ENCODE measurements at places on chromosomes 3 and 15.

DNA sequence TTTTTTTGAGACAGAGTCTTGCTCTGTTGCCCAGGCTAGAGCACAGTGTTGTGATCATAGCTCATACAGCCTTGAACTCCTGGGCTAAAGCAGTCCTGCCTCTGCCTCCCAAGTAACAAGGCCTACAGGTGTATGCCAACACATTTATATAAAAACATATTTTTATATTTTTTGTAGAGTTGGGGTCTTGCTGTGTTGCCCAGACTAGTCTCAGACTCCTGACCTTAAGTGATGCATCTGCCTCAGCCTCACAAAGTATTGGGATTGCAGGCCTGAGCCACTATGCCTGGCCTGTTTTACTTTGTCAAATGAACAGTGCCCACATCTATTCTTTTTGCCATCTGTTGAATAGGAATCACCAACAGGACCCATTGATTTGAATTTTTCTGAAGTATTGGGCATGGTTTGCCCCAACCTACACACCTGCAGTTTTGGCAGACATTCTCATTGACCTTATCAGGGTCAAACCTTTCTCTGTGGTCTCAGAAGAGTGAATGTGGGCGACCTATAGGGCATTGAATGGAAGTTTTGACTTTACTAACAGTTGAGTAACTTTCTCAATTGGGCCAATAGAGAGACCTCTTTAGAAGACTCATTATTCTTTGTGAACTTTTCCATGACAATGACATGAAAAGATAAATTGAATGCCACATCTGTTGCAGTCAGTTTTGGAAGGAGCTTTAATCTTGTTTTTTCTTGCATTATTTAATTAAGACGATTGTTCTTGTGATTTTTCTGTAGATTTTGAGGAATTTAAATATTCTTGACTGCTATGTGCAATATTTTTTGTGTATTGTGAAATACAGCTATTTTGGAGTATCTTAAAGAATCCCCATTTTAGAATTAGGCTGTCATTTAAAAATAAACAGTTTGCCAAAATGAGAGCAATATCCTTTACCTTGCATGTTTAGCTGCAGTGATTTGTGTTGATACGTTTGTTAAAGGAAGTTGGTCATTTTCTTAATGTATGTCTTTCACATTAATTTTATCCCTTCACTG lies 2.7 kb downstream of the IREB2 start:
- DNase-seq: no peak

DNA sequence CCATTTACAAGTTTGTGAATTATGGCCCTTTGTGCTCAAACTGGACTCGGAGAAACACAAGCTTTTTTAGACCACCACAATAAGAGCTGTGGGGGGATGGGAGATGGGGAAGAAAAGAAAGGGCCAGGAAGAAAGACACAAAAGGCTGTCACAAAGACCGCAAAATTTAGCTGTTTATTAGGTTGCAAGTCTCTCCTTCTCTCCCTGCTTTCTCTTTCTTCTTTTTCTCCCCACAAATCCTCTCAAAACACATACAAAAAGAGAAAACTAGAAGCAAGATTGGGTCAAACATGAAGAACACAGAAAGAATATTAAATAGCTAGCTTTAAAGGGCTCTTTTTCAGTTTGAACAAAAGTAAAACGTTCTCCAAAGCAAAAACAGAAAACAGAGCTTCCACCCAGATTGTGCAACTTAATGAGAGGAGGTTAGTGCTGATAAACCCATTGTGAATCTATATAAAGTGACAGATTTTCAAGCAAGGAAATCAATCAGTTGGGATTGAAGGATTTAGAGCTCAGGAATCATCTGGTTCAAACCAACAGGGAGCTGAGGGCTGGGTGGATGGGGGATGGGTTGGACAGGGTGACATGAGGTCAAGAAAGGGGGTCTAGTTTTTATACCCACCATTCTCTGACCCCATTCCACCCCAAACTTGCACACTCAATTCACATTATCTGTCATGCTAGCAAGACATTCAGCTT lies 87.3 kb downstream of the DHX30 start:
- no peak for DNase-seq

- DNase-seq: no peak
Observed at GRCh38 chr3:170079536-170080165, 41.9 kb downstream of the GPR160 start.

- DNase-seq: no peak
Observed at GRCh38 chr3:192413461-192413860, 313.9 kb downstream of the FGF12 start.

- DNase-seq: peak; percentile 32
Observed at GRCh38 chr3:188734395-188734794, 437.4 kb upstream of the TPRG1 start.

GRCh38 chr3:142209655-142210054 lies 15.7 kb downstream of the GK5 start:
- no peak for DNase-seq

- DNase-seq: no peak
Observed at GRCh38 chr15:84671211-84671610, 13.2 kb upstream of the NMB start.

- no peak for DNase-seq
Observed at GRCh38 chr3:6022621-6023020, 835.1 kb downstream of the EDEM1 start.

DNA sequence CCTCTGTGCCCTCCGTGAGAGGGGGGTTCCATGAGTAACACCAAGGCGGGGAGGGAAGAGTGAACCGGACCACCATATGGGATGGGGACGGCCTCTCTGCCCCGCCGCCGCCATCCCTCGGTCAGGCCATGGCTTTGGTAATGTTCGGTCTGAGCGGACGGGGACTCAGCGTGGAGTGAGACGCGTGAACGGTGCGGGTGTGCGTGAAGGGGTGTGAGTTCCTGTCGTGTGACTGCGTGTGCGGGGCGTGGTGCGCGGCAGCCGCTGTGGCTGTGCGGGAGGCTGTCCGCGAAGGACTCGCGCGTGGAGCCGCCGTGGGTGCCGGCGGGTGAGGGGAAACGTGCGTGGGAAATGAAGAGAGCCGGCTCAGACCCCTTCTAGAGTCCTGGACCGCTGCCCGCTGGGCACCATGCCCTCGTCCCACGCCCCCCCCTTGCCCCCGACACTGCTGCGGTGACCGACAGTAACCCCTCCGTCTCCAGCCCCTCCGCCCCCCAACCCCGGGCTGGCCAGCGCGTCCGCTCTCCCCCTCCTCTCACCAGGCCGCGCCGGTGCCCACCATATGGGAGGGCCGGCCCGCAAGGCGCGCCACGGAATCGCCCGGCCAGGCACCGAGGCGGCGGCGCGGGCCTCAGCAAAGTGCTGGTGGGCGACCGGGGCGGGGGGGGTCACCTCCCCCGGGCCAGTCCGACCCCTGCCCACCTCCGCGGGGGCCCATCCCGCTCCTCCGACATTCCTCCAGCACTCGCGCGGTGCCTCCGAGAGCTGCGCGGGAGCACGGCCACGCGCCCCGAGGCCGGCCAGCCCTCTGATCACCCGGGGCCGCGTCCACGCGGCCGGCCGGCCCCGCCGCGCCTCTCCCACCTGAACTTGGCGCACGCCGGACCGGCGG lies 589 bp downstream of the KLF15 start:
- no peak for DNase-seq

DNA sequence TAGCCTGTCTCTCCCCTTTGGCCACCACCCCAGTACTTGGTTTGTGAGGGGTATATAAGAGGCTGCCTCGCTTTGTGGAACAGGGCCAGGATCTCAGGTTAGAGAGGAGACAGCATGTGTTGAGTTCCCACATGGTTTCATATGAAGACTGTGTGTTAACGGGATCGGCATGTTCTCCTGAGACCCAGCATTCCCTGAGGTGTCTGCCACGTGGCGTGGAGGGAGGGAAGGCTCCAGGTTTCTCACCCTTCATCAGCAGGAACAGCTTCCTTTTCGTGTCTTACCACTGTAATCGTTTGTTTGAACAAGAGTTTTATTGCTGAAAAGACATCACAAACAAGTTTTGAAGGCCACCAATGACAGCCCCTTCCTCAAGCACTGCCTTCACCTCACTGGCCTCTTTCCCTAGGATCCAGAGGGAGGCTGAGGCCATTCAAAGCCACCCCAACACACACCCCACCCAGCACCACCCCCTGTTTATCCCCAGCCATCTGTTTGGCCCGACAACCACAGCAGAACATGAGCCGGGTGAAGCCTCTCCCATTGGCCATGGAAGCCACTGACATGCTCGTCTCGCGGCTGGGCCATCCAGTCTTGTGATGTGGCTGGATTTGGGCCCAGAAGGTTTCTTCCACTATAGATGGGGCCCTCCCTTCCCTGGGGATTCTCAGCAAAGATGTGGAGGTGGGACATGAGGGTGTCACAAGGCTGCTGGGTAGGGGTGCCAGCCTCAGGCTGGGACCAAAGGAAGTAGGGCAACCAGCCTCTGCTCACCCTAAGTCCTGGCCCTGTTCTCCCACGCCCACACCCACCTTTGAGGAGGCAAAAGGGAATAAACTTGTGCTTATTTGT lies 10.0 kb downstream of the BHLHE40 start:
- DNase-seq: no peak

DNA sequence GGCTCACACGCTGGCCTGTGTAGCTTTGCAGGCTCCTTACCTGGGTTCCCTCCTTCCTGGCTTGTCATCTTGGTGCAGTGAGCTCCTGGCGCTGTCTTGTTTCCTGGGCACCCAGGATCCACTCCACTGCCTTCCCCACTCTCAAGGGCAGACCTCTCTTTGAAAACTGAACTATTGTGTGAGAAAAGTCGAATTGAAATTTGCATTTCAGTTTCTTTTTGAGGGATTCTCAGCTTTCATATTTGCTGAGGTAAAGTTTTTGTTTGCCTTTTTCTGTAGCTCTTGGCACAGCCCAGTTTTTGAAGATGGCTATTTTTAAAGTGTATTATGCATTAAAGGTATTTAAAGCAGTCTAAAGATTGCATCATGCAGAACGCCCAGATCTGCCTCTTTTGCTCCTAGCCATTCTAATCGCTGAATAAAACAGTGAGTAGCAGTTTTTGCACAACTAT lies 70.1 kb downstream of the CCK start:
- DNase-seq: no peak

- no peak for DNase-seq
Observed at GRCh38 chr3:25692341-25692740, 27.6 kb upstream of the TOP2B start.

DNA sequence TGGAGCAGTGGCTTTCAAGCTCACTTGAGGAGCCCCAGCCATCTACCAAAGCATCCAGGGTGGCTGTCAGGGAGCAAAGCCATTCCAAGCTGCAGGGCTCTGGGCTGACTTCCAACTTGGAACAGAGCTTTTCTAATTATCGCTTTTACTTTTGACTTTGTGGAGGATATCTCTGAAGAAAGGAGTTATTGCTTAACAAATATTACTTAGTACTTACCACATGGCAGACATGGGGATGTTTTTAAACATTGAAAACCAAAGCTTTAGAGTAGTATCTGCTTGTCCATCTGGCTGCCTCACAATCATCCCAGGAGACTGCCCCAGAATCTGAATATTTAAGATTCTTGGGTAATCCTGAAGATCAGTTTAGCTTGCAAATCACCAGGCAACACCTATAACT lies 8.9 kb downstream of the TAGLN3 start:
- DNase-seq: no peak

DNA sequence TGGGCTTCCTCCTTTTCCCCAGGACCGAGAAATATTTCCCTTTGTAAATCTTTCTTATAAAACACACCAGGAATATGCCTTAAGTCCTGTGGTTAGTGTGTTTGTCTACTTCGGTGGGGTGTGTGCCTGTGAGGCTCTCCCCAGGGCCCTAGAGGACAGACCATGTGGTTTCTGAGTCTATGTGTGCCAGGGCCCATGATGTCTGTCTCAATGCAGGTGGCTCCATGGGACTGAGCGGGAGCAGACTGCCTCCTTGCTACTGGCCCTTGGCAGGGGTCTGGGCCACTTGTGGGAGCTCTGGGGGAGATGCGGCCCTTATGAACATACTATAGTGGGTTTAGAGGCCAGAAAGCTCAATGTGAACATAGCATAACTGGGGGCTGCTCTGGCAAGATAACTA lies 37.6 kb downstream of the SCN5A start:
- no peak for DNase-seq

GRCh38 chr3:107976202-107976800 lies 114.5 kb downstream of the CD47 start:
- DNase-seq: no peak

DNA sequence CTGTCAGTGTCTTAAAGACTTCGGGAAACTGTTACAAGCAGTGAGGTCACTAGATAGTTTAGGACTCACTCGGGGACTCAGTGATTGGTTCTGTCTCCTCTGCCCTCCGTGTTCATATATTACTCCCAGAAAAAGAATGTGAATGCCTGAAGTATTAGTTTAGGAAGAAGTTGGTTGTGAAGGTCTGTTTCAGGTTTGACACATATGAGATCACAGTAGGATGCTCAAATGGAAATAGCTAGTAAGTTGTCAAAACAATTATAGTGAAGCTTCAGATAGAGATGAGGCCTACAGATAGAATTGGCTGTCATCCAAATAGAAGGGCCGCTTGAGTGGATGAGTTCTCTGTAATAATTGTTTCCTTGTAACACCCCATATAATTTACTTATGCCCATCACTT lies 172.6 kb downstream of the PLCL2 start:
- no peak for DNase-seq

- DNase-seq: no peak
Observed at GRCh38 chr3:172137287-172138192, 98.2 kb downstream of the FNDC3B start.

DNA sequence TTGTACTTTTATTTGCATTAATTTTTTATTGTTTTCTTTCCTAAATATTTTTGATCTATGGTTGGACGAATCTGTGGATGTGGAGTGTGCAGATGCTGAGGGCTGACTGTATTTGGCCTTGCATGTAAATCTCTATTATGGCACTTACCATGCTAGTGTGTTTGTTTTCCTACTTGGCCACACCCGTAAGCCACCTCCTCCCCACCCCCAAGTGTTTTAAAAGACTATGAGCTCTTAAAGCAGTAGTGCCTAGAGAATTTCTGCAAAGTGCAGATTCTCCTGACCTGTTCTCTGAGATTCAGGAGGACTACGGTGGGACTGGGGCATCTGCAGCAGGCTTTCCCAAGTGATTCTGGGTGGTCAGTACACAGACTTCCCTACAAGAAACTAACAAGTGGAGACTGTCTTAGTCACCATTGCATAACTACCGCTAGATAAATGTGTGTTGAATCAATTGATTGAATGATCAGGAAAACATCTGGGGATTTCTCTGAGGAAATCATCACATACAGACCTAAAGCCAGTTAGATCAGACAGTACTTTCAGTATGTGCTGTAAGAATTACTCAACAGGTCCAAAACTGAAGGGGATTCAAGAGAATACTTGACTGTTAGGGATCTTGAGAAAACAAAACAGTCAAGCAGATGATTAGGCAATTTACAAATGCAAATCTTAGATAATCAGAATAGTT lies 6.2 kb upstream of the TIPARP start:
- DNase-seq: no peak

- DNase-seq: no peak
Observed at GRCh38 chr15:90629217-90629616, 87.9 kb upstream of the BLM start.

DNA sequence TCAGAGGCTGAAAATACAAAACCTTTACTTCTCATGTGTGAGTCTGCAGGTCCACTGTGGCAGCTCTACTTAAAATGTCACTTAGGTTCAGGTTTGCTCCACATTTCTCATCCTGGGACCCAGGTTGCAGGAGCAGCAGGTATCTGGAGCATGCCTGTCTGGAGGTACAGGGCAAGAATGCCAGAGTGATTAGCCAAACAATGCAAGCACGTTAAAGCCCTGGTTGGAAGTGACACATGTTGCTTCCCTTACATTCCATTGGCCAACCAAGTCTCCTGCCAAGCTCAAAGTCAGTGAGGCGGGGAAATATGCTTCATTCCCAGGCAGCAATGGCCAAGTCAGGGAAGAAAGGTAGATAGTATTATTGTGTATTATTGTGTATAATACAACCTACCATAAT lies 76.8 kb upstream of the ARL6 start:
- no peak for DNase-seq
